Peyer's patch (tissue), 4 donors: ENCODE measurements at places on chromosomes 11 and 22. TPM values are rescaled to one million over a fixed set of nuclear protein-coding genes. Genes with fewer than 3 reads are reported as not detected.

The MRGPRX4 gene
- not detected for total RNA-seq

The P2RY2 gene
- total RNA-seq = 35.5 TPM

The RAB3IL1 gene
- 7.0 TPM for total RNA-seq

The OR6T1 gene
- not detected for total RNA-seq

The NOX4 gene
- total RNA-seq = 2.5 TPM

The ARHGAP42 gene
- 27.9 TPM for total RNA-seq
